T-helper 22 cell (primary cell): ENCODE measurements at places on chromosomes 2 and 18.

GRCh38 chr2:149616681-149617456 is 29.3 kb upstream of the MMADHC start:
- no peak for DNase-seq

DNA sequence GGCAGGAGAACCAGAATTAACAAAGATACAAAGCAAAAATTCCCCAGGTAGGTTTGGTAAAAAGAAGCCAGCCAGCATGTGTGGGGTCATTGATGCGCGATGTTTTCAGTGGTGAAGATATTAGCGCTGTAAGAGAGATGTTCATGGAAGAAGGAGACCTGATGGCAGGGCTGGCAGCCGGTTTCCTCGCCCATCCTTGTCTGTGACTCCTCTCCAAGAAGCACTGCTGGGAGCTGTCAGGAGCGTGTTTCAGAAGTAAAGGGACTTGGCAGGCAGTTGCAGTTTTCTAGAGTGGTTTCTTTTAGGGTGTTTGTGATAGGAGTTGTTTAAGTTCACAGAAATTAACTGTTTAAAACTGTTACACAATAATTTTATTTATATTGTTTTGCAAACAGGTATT is 24.6 kb downstream of the TAF1B start:
- no peak for DNase-seq

- DNase-seq, result no peak
Observed at GRCh38 chr2:46559261-46559660, 79.9 kb downstream of the TMEM247 start.

DNA sequence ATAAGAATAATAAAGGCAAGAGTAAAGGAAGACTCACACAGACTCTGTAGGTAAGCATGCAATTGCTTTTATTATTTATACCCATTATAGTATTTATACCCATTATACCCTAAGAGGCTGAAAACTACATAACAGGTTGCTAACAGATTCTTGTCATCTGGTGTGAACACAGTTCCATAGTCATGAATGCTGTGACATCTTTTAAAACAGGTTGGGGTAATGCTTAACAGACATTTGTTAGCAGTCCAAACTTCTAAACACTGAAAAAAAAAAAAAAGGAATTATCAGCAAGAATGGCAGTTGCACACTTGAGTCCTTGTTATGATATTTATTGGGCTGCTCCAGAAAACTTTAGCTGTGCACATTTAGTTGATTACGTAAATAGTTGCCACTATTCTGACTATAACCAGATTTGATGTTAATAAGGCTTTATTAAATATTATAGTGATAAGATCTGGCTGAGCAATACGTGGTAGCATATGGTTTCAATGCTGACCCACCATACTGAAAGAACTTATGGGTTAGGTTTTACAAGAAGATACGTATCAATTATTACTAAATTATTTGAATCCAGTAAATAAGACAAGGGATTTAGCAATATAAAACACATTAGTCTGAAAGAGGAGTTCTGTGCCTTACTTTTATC is 888.8 kb downstream of the LRRTM4 start:
- DNase-seq, result no peak

GRCh38 chr2:223041527-223042109 is 10.4 kb upstream of the KCNE4 start:
- no peak for DNase-seq

GRCh38 chr2:236833501-236834073 is 252.1 kb upstream of the COPS8 start:
- DNase-seq, result no peak

DNA sequence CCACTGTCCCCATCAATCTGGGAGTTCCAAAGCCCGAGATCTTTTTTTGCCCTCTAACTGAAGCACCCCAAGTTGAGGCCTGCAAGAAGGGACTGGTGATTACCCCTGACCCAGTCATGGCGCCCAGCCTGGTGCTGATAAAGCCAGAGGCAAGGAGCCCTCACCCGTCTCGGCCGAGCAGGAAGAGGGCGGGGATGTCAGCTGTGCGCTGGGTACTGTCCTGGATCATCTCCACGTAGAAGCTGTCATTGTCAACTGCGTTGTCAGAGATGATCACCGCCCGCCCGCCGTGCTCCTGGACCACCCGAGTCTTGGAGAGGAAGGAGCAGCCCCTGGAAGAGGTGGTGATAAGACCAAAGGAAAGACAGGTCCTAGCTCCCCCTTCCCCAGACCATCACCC is 4.4 kb downstream of the PRADC1 start:
- DNase-seq, result no peak

DNA sequence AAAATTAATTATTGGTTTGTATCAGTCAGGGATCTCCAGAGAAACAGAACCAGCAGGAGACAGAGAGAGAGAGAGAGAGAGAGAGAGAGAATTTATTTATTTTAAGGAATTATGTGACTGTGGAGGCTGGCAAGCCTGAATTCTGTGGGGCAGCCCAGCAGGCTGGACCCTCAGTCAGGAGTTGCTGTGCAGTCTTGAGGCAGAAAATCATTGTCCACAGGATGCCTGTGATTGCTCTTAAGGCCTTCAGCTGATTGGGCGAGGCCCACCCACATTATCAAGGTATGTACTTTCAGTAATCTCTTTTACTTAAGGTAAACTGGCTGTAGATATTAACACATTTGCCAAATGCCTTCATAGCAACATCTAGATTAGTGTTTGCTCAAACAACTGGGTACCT is 155.3 kb downstream of the SEPTIN10 start:
- DNase-seq, result no peak

GRCh38 chr2:32446369-32446768 is 89.5 kb downstream of the BIRC6 start:
- no peak for DNase-seq

DNA sequence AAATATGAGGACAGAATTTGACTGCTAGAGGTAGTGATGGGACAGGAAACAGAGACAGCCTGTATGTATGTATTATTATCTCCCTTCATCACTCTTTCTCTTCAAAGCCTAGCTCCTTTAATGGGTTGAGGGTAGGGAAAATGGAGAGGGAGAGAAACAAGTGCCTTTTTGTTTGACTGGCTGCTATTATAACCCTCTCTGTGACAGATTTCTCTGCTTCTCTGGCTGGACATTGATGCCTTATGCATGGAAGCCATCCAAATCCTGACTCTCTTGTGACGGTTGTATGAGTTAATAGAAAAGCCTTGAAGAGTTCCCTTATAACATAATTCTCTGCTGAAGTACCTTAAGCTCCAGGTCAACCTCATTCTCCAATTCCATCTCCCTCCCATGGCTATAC is 118.5 kb upstream of the COL5A2 start:
- no peak for DNase-seq

- no peak for DNase-seq
Observed at GRCh38 chr2:101140237-101140636, 10.9 kb downstream of the TBC1D8 start.

- no peak for DNase-seq
Observed at GRCh38 chr18:74832381-74832780, 234.7 kb downstream of the ZNF407 start.

GRCh38 chr2:106970471-106971261 is 84.7 kb upstream of the ST6GAL2 start:
- no peak for DNase-seq

DNA sequence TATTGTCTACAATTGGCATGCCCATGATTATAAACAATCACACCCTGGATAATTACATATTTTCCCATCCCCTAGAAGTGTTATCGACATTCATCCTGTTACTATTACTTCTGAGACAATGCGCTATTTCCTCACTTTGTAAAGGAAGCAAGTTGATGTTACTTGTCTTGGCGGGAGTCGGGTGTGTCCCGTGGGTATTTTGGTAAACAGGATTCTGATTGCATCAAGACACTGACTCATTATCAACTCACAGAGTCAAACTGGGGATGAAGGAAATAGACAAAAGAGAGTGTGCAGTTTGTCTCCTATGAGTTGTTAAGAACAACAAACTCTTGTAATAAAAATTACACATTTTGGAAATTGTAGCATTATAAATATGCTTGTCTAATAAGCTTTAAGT is 142.7 kb downstream of the GALR1 start:
- DNase-seq, result no peak

- DNase-seq, result no peak
Observed at GRCh38 chr2:42470706-42471105, 23.1 kb downstream of the KCNG3 start.

DNA sequence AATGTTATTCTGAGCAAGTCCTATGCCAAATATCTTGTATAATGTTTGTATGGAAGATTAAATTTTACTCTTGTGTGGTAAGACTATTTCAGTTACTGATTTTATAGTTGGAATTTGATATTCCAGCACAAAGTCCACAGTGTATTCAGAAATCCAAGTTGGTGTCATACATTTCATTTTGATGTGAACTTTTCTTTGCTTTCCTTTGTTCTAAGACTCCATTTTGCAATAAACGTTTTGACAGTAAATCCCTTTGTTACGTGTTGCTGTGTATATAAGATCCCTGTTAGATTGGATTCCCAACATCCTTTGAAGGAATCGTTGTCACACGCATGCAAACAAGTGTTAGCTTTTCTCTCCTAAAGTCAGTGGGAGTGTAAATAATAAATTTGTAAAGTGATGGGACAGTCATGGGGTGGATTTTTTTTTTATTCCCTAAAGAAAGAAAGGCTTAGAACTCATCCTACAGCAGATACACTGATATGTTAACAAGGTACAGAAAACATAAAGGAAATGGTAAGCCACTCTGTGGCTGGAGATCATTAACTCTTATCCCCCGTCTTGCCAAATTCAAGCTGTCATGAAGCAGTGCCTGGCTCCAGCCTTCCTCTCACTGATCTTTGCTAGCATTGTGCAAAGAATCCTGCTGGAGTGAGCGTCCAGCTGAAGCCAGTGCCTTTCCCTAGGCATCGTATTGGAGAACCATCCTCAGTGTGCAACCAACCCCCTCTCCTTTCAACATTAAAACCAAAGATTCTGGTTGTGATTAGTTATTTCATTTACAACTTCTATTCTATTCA is 127.6 kb upstream of the CDCA7 start:
- no peak for DNase-seq

DNA sequence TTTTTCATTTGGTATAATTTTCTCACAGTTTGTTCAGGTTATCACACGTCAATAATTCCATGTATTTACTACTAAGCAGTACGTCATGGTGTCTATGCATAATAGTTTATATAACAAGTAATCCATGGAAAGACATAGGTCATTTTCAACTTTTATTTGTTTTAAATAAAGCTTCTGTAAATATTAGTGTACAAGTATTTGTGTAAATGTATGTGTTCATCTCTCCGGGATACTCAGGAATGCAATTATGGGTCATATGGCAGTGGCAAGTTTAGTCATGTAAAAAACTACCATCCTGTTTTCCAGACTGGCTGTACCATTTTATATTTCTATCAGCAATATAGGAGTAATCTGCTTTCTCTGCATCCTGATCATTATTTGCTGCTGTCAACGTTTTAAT is 231.1 kb upstream of the ZNF804A start:
- DNase-seq, result no peak

DNA sequence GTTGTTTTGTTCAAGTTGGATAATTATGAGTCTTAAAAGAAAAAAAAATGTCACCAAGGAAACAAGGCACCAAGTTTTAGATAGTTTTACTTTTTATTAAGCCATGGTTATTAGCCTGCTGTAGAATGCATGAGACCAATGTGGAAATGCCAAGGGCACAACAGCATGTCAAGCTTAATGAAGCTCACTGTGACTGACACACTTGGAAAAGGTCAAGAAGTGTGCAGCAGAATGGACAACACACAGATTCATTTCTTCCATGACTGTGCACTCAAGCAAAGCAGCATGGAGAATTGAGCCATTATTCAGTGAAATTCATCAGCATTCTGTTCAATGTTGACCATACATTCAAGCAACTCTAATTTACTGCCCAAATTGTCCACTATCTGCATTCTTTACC is 23.6 kb downstream of the SPHKAP start:
- no peak for DNase-seq

- DNase-seq, result no peak
Observed at GRCh38 chr2:187338679-187339121, 109.4 kb downstream of the CALCRL start.

GRCh38 chr2:46644690-46645385 is 165.5 kb downstream of the TMEM247 start:
- DNase-seq, result no peak

- no peak for DNase-seq
Observed at GRCh38 chr2:215886022-215886421, 127.3 kb downstream of the MREG start.

- DNase-seq, result no peak
Observed at GRCh38 chr18:55214969-55215368, 255.7 kb upstream of the CCDC68 start.

- peak; percentile 39 for DNase-seq
Observed at GRCh38 chr2:157443795-157444640, at the start of gene CYTIP. Gene CYTIP, minus strand, starts transcription at chr2:157444089. Its CDS starts 69 bp downstream, at chr2:157444020.

GRCh38 chr18:13273800-13274199 is 55.2 kb downstream of the LDLRAD4 start:
- DNase-seq, result peak; percentile 15

- no peak for DNase-seq
Observed at GRCh38 chr18:55918444-55918843, 330.5 kb upstream of the TCF4 start.

GRCh38 chr2:85247610-85248009 is 80.2 kb downstream of the TGOLN2 start:
- no peak for DNase-seq

DNA sequence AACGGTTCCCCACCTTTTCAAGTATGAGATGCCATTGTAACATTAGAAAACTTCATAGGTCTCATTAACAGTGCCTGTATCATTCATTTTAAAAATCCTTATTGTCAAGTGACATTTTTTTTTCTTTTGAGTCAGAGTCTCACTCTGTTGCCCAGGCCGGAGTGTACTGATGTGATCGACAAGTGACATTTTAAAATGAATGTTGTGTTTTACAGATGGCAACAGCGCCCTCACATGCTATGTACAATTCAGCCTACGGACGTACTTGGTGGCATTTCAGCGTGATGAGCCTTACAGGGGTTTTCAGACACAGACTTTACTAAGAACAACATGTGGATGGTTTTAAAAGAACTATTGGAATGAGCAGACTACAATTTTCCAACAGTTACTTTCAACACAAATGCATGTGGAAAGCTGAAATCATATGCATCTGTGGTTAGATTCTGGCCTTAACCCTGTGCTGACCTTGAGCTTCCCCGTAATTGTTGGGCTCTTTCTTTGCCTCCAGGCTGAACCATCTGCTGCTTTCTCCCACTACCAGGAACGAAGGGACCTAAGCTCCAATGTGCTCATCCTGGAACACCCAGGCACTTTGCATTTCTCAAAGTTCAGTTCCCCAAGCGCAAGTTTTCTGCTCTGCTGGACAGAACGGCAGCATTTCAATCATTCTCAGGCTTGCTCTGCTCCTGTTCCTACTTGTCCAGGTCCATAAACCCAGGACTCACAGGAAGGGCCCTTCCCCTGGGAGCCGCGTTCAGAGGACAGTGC is 119.9 kb upstream of the NDUFV2 start:
- DNase-seq, result no peak

DNA sequence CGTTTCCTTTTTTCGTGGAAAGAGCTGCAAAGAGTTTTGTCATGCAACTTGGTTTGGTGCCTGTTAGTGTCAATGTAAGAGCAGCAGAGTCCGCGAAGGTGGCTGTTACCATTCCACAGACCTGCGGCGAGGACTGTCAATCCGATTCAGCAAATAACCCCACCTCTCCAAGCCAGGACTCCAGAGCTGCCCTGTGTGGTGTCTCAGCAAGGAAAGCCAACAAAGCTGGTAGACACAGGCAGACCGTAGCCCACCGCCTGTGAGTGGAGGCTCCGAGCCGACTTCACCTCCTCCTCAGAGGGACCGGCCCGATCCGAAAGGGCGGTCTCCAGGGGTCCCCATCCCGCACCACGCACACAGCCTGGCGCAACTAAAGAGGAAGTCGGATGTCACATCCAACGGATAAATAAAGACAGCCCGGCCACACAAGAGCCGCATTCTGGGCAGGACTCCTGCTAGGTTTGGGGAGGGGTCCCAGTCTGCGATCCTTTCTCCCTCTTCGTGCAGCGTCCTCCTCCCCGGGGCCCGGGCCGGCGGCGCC is 819 bp downstream of the ANKRD44 start:
- DNase-seq, result no peak
